ENCODE measurements at places on chromosomes 16 and 17.

- DNase-seq = no peak
- no peaks in the 10 kb centered on the region for H3K36me3 ChIP-seq
- no peaks in the 10 kb centered on the region for H3K27me3 ChIP-seq
- no peaks in the 10 kb centered on the region for H3K4me1 ChIP-seq
- no peak overlapping the region for H3K27ac ChIP-seq
These were observed 14.1 kb downstream of the TMEM238L start for GRCh38 chr17:10789694-10790271.

- H3K27ac ChIP-seq = no peak overlapping the region
- H3K4me1 ChIP-seq = no peaks in the 10 kb centered on the region
These were observed 9.1 kb upstream of the SIAH1 start for GRCh38 chr16:48394355-48394703.

DNA sequence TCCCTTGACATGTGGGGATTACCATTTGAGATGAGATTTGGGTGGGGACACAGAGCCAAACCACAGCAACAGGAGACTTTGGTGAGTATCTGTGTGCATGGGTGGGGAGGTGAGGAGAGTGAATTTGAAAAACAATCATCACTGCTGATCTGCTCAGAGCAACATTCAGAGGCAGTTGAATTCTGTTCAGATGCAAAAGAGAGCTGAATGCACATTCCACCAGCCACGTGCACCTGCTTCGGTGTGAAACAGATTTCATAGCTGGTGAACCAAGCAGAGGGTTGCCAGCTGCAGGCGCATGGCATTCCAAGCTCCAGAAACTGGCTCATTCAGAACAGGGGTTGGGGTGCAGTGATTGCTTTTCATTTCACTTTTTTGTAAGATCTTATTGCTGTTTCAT, 233.1 kb upstream of the FOXF1 start:
- peaks cover 17% of the 10 kb centered on the region for H3K27me3 ChIP-seq
- no peaks in the 10 kb centered on the region for H3K4me1 ChIP-seq
- H3K27ac ChIP-seq = no peak overlapping the region
- DNase-seq = no peak

DNA sequence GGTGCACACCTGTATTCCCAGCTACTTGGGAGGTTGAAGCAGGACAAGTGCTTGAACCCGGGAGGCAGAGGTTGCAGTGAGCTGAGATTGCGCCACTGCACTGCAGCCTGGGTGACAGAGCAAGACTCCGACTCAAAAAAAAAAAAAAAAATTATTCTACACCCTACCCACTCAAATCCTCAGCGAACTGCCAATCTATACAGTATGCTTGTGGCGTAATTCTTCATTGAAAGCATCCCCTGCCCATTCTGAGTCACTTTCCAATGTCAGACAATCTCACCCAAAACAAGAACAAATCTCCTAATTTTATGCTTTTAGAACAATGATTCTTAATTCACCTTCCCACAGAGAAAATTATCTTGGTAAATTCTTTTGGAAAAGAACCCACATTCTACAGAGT, 12.0 kb downstream of the AMFR start:
- H3K4me3 ChIP-seq = no peak overlapping the region
- peaks cover 4% of the 10 kb centered on the region for H3K4me1 ChIP-seq
- no peaks in the 10 kb centered on the region for H3K27me3 ChIP-seq
- DNase-seq = no peak
- H3K27ac ChIP-seq = no peak overlapping the region

DNA sequence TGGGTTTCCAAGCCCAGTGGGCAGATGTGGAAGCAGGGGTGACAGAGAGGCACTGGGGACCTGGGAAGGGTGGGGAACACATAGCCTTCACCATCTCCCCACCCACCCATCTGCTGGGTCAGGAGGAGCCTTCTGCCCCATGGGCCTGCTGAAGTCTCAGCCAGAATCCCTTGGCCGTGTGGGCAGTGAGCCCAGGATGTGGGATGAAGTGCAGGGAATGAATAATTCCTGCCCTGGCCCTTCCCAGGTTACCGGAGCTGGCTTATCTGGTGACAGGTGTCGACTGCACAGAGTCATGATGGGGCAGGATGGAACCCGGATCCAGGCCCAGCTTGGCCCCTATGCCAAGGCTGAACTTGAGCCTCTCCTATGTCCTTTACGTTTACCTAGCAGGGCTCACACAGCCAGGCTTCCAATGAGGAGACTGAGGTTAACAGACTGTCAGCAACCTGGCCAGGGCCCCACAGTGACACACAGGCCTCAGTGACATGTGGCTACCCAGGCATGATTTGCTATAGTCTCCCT, 17.5 kb downstream of the ATP2A3 start:
- no peak for DNase-seq
- H3K36me3 ChIP-seq = no peaks in the 10 kb centered on the region
- H3K27me3 ChIP-seq = no peaks in the 10 kb centered on the region
- no peak overlapping the region for H3K27ac ChIP-seq
- H3K4me3 ChIP-seq = no peak overlapping the region

GRCh38 chr16:87919681-87919994, 16.7 kb downstream of the CA5A start:
- no peaks in the 10 kb centered on the region for H3K36me3 ChIP-seq
- no peak overlapping the region for H3K27ac ChIP-seq
- H3K27me3 ChIP-seq = peaks cover 2% of the 10 kb centered on the region
- DNase-seq = no peak
- H3K4me1 ChIP-seq = no peaks in the 10 kb centered on the region
- H3K4me3 ChIP-seq = no peak overlapping the region

- H3K27ac ChIP-seq = no peak overlapping the region
- no peak overlapping the region for H3K4me3 ChIP-seq
- no peak for DNase-seq
- no peaks in the 10 kb centered on the region for H3K4me1 ChIP-seq
- H3K27me3 ChIP-seq = no peaks in the 10 kb centered on the region
These were observed 1.2 kb upstream of the CES1 start for GRCh38 chr16:55834049-55834448.

DNA sequence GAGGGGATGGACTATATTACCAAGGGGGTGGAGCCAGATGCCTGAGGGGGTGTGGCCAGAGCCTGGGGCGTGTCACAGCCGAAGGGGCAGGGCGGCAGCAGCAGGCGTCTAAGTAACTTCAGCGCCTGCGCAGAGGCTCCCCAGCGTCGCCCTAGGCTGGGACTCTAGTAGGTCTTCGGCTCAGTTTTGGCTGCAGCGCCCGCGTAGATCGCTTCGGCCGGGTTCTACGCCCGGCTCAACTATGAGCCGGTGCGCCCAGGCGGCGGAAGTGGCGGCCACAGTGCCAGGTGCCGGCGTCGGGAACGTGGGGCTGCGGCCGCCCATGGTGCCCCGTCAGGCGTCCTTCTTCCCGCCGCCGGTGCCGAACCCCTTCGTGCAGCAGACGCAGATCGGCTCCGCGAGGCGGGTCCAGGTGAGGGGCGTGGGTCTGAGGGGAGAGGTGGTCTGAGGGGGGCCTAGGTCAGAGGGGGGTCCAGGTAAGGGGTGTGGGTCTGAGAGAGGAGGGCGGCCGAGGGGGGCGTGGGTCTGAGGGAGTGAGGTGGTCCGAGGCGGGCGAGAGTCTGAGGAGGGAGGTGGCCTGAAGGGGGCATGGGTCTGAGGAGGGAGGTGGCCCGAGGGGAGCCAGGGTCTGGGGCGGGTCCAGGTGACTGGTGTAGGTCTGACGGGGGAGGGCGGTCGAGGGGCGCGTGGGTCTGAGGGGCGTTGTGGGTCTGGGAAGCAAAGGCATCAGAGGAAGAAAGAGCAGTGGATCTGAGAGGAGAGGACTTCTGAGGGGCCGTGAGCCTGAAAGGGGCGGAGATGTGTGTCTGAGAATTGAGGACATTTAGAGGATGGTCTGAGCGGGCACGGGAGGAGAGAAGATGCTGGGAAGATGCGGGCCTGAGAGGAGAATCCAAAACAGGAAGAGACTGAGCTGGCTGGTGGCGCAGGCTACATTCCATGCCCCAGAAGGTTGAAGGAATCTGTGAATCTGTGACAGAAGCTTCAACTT, at the start of gene LPCAT2:
TSS of gene LPCAT2 (plus strand) at position 132 of the 991 bp plus-strand sequence. CDS start at position 242, 110 bp downstream.
- peaks cover 24% of the 10 kb centered on the region for H3K4me1 ChIP-seq
- peak within 1 kb of the TSS; percentile 84 for H3K4me3 ChIP-seq
- peak within 1 kb of the TSS; percentile 77 for H3K27ac ChIP-seq

DNA sequence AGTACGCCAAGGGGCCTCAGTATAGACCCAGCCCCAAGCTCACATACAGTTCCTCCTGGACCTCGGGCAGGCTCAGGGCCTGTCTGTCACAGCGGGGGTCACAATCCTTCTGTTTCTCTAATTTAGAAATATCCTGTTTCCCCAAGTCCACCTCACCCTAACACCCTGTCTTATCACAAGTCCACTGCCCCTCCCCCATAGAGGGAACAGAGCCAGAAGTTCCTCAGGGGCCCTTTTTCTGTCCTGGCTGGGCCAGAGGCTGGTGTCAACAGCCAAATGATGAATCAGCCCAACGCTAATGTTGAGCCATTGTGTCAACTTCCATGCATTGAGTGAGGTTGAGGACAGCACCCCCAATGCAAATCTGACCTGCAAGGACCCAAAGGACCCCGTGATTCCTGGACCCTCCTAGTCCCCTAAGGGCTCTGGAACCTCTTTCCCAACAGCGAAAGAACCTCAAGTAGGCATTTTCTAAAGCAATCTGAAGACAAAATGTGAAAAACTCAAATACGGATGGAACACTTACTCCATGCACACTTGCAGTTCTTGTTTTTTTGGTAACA, 58.6 kb downstream of the PECAM1 start:
- no peak overlapping the region for H3K27ac ChIP-seq
- DNase-seq = no peak
- no peaks in the 10 kb centered on the region for H3K4me1 ChIP-seq
- H3K36me3 ChIP-seq = no peaks in the 10 kb centered on the region
- H3K4me3 ChIP-seq = no peak overlapping the region

GRCh38 chr17:73170324-73170723, 5.5 kb downstream of the SSTR2 start:
- no peak overlapping the region for H3K4me3 ChIP-seq
- peaks cover 36% of the 10 kb centered on the region for H3K27me3 ChIP-seq
- no peak for DNase-seq
- H3K27ac ChIP-seq = no peak overlapping the region

- no peaks in the 10 kb centered on the region for H3K27me3 ChIP-seq
- no peaks in the 10 kb centered on the region for H3K36me3 ChIP-seq
- H3K4me3 ChIP-seq = no peak overlapping the region
These were observed 88.9 kb upstream of the HLF start for GRCh38 chr17:55175788-55176427.

DNA sequence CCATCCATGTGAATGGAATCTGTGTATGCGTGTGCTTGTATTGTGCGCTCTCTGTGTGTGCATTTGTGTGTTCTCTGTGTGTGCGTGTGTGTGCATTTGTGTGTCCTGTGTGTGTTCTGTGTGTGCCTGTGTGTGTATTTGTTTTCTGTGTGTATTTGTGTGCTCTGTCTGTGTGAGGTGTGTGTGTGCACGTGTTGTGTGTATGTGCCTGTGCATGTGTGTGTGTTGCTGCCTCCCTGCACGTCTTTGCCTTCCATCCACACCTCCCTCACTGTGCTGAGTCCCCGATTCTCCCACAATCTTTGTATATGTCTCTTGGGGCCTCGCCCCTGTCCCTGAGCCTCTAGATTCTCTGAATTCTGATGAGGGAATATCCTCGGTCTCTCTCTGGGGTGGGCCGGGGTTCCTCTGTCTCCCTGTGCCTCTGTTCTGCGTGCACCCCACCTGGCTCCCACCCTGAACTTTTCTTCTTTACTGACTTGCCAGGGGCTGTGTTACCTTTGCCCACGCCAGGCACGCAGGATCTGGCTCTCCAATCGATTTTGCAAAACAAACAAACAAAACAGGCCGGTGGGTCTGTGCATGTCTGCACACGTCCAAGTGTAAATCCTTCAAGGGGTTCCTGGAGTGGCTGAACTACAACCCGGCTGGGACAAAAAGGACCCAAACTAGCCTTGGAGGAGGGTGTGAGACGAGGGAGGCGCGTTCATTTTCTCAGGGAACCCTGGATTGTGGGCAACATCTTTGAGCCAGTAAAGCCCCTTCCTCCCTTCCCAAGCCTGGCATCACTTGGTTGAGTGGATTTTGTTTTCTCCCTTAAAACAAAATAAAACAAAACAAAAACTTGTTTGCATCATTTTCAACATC, 8.1 kb upstream of the FOXF1 start:
- no peak for DNase-seq
- peaks cover 89% of the 10 kb centered on the region for H3K27me3 ChIP-seq
- no peaks in the 10 kb centered on the region for H3K36me3 ChIP-seq
- H3K4me1 ChIP-seq = no peaks in the 10 kb centered on the region

DNA sequence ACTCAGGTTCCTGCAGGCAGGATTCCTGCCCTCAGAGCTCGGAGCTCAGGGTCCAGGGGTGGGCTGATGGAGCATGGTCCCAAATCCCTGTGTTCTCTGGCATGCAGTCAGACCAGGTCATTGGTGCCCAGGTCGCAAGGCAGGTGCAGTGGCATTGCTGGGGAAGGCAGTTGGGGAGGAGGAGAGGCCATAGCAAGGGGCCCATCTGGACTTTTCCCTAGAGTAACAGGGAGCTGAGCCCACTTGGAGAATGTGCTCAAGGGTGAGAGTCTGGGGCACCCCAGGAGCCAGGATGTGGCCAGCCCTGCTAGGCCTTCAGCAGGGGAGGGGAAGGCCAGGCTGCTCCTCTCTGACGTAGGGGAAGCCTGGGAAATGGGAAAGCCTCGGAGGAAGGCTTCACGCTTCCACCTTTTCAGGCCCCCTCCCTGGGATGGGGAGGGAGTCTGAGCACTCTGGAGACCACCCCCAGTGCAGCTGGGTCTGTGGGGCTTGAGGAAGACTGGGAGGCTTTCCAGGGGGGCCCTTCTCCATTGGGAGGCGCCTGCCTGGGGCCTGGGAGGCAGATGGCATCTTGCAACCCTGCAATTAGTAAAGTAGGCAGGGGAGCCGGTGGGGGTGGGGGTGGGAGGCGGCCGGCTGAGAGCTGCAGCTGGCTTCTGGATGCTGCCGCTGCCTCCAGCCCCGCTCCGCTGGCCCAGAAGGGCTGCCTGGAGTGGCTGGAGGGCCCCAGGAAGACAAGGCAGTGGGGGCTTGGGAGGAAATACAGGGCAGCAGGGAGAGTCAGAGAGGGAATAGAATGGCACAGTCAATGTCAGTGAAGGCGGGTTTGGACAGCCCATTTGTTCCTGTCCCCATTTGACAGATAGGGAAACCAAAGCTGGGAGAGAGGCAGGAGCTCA, 21.1 kb upstream of the DOK4 start:
- no peaks in the 10 kb centered on the region for H3K4me1 ChIP-seq
- H3K27ac ChIP-seq = no peak overlapping the region
- H3K27me3 ChIP-seq = peaks cover 24% of the 10 kb centered on the region
- DNase-seq = no peak
- H3K36me3 ChIP-seq = no peaks in the 10 kb centered on the region

- H3K4me3 ChIP-seq = no peak overlapping the region
- no peak overlapping the region for H3K27ac ChIP-seq
- DNase-seq = no peak
- no peaks in the 10 kb centered on the region for H3K4me1 ChIP-seq
These were observed 140.0 kb downstream of the IRF8 start for GRCh38 chr16:86038926-86039310.

DNA sequence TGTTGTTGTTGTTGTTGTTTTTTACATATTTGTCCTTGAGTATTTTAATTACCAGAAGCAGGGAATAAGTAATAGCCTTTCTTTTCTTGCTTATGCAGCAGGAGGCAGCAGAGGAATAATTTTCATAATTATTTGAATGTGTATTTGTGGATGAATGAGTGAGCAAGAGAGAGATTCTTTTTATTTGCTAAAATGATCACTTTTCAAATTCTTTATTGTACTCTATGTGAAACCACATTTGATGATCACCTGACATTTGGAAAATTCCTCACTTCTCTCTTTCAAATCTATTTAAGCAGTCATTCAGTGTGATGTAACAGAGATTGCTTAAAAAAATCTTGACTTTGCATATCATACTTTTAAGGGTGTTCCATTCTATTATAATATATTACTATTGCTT, 223.6 kb downstream of the BCAS3 start:
- no peaks in the 10 kb centered on the region for H3K27me3 ChIP-seq
- H3K4me3 ChIP-seq = no peak overlapping the region
- H3K36me3 ChIP-seq = no peaks in the 10 kb centered on the region
- H3K27ac ChIP-seq = peak overlapping the region; percentile 49
- peaks cover 7% of the 10 kb centered on the region for H3K4me1 ChIP-seq
